Stimulated activated CD4-positive, alpha-beta T cell treated with anti-CD3 and anti-CD28 coated beads, Interleukin-12 subunit alpha, Interleukin-12 subunit beta, amount 100 ng/mL, for 48 hours (primary cell): ENCODE measurements at places on chromosomes 1 and 21.

GRCh38 chr1:4404854-4405590 lies 249.4 kb upstream of the AJAP1 start:
- DNase-seq = no peak

GRCh38 chr21:25396135-25396711 lies 211.1 kb downstream of the MRPL39 start:
- DNase-seq = peak; percentile 75

DNA sequence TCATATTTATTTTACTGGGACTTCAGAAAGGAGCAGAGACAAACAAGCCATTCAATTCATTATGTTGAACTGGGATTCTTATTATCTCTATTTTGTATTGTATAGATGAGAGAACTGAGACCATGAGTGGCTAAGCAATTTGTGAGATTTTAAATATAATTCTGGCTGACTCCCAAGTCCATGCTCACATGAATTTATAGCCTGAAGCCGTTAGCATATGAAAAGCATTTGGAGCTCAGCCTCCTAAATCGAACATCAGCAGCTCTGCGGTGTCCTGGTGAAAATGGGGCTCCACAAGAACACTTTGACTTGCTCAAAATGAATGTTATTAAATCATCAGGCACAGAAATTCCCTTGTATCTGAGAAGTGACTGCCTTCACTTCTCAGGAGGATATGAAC lies 96.8 kb upstream of the DPT start:
- no peak for DNase-seq

GRCh38 chr1:96445302-96445701 lies 276.3 kb upstream of the PTBP2 start:
- DNase-seq = no peak

- DNase-seq = no peak
These were observed 32.1 kb upstream of the RAB4A start for GRCh38 chr1:229238674-229239415.

DNA sequence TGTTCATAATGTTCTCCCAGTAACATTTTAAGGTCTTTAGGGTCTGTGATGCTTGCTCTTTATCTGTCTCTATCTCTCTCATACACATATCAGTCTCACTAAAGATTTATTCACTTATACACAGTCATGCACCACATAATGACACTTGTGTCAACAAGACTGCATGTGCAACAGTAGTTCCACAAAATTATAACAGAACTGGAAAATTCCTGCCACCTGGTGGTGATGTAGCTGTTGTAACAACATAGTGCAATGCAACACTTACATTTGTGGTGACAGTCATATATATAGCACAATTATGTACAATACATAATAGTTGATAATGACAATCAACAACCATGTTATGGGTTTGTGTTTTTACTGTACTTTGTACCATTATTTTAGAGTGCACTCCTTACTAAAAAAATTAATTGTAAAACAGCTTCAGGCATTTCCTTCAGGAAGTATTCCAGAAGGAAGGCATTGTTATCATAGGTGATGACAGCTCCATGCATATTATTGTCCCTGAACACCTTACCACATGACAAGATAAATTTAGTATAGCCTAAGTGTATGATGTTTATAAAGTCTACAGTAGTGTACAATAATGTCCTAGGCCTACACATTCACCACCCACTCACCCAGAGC lies 8.1 kb downstream of the TDRD5 start:
- no peak for DNase-seq

- DNase-seq = no peak
These were observed 933 bp downstream of the ANKRD34A start for GRCh38 chr1:145963265-145964019.

DNA sequence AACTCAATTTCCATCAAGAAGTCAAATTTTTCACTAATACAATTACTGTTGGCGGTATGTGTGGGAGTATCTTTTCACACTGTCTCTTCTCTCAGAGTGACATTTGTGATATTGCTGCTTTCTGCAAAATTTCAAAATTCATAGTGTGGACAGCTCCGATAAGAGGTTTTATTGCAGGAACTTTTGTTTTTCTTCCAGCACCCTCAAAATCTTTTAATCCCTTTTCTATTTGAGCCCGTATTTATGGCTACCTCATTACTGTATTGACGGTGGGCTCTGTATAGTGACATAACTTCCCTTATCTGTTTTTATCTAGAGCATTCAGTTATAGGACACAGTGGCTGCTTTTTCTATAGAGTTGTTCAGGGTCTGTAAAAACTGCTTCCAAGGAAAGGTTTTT lies 794.4 kb upstream of the TMPRSS15 start:
- DNase-seq = no peak

DNA sequence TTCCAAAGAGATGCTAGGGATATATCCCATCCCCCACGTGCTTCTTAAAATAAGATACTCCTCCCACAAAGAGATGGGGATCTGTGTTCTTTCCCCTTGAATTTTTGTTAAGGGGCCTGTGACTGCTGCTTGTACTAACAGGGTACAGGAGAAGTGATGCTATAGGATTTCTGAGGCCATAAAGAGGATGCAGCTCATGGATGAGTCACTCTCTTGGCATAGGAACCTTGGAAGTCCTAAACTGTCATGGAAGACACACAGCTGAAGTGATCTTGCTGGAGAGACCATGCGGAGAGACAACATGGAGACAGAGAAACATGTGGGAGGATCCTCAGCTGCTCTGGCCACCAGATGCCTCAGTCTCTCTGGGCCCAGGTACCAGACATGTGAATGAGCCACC lies 157.2 kb downstream of the S1PR1 start:
- DNase-seq = no peak

GRCh38 chr1:7543718-7544090 lies 227.4 kb upstream of the VAMP3 start:
- DNase-seq = no peak

DNA sequence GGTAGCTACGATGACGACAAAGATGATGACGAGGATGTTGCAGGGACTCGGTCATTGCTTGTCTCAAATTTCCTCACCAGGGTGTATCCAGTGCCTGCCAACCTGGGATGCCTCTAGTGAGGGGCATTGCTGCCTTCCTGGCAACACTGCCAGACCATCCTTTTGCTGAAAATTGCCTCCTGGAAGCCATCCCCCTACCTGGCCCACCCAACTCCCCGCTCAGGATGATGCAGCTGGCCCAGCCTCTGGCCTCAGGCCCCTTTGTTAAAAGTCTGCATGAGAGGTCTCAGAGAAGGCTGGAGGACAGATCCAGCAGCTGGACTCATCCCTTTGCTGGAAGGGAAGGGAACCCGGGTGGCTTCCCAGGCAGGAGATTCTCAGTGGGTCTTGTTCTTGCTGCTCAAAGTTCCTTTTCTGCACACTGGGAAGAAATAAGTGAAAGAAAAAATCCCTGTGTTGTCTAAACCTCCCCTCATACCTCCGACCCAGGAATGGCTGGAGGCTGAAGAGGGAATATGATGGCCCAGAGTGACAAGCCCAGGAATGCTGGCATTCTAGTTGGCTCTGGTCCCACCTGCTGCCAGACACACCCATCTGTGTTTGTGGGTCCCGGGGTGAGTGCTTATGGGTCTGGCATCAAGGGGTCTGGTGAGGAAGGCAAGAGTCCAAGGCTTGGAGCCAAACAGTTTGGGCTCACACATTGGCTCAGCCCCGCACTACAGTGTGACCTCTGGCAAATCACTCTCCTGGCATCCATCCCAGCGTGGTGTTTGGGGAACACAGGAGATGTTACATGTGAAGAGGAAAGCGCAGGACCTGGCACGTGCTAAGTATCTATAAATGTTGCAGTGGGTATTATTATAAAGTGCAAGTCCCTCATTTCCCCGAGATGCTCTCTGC lies 6.7 kb upstream of the FNDC5 start:
- DNase-seq = no peak

- no peak for DNase-seq
These were observed 924.0 kb downstream of the LTN1 start for GRCh38 chr21:28068455-28069358.

GRCh38 chr1:206658264-206658980 lies 23.1 kb downstream of the DYRK3 start:
- peak; percentile 55 for DNase-seq

- no peak for DNase-seq
These were observed 1059.0 kb upstream of the PRMT6 start for GRCh38 chr1:105997516-105997915.

DNA sequence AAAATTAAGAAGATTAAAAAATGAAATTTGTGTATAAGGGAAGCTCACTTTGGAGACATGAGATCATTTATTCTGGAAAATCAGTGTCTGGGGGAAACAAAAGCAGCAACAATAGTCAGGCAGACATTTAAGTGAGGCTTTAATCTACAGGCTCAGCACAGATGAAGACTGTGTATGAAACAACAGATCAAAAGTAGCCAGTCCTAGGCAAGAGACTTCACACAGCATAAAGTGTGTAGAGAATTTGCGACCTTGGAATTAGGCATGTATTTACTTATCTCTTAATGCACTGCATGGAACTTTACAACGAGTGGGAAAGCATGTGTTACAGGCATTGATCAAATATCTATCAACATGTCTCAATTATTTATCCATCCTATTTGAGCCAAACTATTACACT lies 1099.9 kb downstream of the PLA2G4A start:
- no peak for DNase-seq

DNA sequence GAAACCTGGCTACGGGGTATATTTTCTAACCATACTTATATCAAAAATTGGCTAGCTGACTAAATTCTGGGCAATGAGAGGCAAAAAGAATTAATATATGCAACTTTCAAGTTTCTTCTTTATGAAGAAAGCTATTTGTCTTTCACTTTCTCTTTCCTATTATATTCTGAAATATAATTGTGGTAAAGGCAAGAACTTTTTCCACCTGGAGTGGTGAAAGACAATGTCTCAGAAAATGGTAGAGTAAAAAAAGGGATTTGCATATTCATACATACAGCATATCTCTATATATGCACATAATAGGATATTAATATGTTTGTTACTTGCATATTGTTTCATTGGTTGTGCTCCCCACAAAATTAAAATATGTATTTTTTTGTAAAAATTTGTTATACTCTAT lies 793.8 kb downstream of the PLA2G4A start:
- DNase-seq = no peak

GRCh38 chr1:34037109-34037508 lies 127.9 kb downstream of the CSMD2 start:
- DNase-seq = no peak

DNA sequence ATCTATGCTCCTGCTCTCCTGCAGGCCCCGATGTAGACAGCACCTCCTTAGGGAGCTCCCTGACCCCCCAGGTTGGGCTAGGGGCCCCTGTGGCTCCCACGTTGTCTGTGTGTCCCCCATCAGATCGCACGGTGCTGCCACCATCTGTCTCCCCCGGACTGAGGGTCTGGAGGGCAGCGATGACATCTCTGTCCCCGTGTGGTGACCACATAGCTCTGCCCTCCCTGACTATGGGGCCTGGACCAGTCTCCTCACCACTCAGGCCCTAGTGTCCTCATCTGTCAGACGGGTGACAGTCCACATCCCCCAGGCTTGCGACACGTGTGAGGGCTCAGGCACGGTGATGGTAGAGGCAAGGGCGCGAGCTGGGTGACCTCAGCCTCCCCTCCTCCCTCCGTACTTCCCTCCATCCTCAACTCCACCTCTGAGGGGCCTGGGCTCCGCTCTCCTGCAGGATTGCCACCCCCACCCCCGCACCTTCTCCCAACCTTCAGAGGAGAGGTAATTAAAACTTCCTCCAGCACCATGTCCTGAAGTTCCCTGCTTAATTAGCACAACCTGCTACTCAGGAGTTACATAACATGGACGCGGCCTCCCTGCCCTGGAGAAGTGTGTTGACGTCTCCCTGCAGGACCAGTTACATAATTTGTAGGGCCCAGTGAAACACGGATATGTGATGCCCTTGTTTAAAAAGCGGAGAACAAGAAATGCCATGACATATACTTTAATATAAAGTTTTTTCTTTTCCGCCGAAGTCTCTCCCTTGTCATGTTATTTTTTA lies 288.2 kb downstream of the PTPRU start:
- DNase-seq = no peak

DNA sequence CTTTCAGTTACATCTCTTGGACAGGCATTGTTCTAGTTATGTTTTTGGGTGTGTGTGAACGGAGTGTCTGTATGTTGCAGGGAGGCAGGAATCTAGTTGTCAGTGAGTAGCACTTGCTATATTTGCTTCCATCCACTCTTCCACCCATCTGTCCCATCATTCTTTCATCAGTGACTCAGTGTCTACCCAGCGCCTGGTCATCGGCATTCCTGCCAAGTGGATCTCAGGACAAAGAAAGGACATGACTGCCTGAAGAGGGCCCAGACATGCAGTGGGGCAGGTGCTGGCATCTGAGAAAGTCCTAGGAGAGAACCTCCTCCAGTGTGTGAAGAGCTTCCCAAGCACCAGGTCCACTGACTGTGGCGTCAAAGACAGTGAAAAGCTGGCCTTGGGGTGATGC lies 27.3 kb upstream of the MAGOH start:
- DNase-seq = no peak

GRCh38 chr1:106802181-106802580 lies 254.3 kb upstream of the PRMT6 start:
- DNase-seq = no peak

- DNase-seq = no peak
These were observed 15.6 kb downstream of the LACTBL1 start for GRCh38 chr1:22957066-22957465.

DNA sequence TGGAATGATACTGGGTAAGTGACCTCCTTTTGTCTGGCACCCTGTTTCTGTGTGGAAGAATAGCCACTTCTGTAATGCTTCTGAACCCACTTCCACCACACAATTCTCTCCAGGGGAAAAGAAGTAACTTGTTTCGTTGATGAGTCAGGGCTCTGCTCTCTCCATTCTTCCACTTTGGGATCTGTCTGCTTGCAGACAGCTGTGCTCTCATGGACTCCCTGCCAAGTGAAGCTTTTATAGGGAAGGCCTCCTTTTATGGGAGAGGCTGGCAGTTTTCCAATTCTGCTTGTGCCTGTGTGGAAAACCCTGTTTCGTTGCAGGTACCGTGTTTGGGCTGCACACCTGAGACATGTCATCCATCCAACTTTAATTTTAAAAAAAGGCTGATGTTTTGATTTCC lies 130.7 kb downstream of the GIPC2 start:
- no peak for DNase-seq

GRCh38 chr1:32896451-32896850 lies 4.7 kb downstream of the TMEM54 start:
- no peak for DNase-seq

GRCh38 chr1:58887059-58887458 lies 103.2 kb upstream of the JUN start:
- no peak for DNase-seq

DNA sequence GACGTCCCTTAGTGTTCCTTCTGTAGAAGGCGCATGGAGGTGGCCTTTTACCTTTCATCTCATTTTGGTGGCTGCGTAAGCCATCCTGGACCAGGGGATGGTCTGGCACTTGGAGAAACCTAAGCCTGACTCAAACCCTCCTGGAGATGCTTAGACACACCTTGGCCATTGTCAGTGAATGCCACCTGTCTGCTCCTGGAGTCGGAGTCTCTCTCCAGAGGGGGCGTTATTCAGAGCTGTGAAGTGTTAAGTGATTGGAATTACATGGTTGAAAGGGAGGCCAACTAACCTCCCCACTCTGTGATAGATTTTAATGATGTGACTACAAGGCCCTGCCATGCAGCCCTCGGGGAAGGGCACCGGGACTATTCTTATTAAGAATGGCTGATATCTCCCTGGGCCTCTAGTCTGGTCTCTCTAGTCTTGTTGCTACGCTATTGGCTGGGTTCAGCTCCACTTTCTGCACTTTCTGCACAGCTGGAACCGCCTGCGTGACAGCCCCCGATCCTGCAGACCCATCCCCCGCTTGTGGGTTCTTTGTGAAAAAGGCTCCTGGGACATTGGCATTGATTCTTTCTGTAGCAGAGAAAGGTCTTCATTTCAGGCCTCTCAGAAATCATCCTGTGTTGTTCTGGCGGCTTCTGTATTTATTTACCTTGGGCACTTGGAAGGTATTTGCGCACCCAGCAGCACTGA lies 4.2 kb downstream of the RASSF5 start:
- DNase-seq = no peak
